ENCODE measurements at places on chromosomes 16 and 17. TPM values are rescaled to one million over a fixed set of nuclear protein-coding genes. Genes with fewer than 3 reads are reported as not detected.

DNA sequence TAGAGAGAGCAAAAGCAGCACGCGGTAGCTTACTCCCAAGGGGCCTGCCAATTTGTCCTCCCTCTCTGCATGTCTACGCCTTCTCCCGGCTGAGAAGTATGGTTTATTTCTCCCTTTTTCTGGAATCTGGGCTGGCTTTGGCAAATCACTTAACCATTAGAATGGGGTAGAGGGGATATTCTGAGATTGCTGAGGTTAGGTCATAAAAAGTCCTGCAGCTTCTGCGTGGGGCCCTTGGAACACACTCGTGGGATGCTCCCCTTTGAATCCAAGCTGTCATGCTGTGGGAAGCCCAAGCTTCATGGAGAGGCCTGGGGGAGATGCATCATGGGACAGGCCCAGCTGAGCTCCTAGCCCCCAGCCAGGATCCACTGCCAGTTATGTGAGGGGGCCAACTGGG lies 403.6 kb upstream of the MAF start:
- no peak for DNase-seq

DNA sequence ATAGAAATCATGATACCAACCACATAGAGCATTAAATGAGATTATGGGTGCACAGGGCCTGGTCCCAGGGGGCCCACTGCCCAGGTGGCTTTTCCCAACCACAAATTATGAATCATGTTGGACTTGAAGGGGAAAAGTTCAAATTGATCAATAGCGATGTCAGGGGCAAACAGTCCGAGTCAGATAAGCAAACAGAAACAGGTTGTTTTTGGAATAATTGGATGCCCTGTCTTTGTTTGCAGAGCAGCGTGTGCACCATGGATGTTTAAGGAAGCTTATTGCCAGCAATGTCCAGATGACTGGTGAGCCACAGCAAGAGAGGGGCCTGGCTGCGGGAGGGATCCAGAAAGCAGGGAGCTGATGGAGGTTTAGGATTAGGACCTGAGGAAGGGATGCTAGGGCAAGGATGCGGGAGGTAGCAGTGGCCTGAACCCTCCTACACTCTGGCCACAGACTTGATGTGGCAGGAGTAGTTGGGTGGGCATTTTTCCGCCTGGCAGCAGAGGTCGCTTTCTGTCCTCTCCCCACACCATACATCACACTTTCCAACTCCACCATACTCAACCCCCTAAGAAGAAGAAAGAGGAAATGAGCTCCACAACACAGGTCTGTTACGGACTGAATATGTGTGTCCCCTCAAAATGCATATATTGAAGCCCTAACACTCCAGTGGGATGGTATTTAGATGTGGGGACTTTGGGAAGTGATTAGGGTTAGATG lies 266.4 kb upstream of the RPL38 start:
- no peak for DNase-seq

CTDNEP1 gene
- 78.9 TPM for total RNA-seq

- DNase-seq = no peak
These were observed 112.6 kb downstream of the SHISA6 start for GRCh38 chr17:11353601-11354000.

KRT16 gene
- 519 TPM for total RNA-seq

- no peak for DNase-seq
These were observed 15.8 kb downstream of the PPM1D start for GRCh38 chr17:60615840-60616239.

DNA sequence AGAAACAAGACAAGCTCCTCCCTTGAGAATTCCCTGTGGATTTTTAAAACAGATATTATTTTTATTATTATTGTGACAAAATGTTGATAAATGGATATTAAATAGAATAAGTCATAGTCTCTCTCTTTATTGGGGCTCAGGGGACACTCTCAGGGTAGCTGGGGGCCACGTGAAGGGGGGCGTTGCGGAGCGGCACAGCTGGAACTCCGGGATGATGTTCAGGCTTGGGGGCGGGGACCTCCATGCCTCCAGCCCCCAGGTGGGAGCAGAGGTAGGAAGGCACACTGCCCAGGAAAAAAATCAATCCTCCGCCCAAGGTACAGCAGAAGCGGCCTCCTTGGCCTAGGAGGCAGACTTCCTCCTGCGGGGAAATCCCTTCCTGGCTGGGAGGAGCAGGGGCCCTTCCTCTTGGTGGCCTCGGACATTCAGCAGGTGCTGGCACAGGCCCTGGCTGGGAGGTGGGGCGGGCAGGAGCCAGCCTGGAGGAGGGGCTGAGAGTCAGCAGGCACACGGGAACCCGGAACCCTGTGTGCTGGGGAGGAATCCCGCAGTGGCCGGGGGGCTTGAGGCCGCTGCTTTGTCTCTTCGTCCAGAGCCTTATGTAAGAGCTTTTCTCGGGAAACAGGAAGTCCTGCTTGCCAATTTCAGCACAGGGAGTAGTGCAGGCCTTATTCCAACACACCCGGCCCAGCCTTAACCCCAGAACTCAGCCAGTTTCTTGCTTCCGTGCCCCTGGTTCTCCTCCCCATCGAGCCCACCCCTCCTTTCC lies 591 bp upstream of the TNFSF13 start:
- peak; percentile 94 for DNase-seq

CCL5 gene
- 1.4 TPM for total RNA-seq

- no peak for DNase-seq
These were observed 36.9 kb upstream of the WSB1 start for GRCh38 chr17:27257031-27257357.

DNA sequence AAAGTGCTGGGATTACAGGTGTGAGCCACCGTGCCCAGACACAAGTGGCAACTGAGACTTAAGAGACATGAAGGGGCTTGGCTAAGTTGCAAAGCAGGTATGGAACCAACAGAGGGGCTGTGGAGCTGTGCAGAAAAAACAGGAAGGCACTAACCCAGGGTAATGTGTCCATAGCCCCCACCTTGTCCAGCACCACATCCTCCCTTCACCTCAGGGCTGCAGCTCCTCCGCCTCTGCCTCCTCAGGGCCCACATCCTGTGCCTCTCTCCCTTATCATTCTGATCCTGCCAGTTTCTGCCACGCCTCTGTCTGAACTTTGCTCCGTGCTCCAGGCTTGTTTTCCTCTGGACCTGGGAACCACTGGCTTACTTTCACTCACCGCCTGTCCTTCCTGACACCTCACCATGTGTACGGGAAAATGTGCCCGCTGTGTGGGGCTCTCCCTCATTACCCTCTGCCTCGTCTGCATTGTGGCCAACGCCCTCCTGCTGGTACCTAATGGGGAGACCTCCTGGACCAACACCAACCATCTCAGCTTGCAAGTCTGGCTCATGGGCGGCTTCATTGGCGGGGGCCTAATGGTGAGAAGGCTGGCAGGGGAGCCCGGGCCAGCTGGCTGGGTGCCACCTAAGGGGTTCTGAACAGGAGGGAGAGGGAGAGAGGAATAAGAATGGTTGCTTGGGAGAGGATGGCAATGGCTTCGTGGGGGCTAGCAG lies at the start of gene TM4SF5:
Gene TM4SF5 (plus strand): TSS at position 368 of the 716 bp plus-strand sequence. CDS start 37 bp downstream, at position 405.
- no peak for DNase-seq

DNA sequence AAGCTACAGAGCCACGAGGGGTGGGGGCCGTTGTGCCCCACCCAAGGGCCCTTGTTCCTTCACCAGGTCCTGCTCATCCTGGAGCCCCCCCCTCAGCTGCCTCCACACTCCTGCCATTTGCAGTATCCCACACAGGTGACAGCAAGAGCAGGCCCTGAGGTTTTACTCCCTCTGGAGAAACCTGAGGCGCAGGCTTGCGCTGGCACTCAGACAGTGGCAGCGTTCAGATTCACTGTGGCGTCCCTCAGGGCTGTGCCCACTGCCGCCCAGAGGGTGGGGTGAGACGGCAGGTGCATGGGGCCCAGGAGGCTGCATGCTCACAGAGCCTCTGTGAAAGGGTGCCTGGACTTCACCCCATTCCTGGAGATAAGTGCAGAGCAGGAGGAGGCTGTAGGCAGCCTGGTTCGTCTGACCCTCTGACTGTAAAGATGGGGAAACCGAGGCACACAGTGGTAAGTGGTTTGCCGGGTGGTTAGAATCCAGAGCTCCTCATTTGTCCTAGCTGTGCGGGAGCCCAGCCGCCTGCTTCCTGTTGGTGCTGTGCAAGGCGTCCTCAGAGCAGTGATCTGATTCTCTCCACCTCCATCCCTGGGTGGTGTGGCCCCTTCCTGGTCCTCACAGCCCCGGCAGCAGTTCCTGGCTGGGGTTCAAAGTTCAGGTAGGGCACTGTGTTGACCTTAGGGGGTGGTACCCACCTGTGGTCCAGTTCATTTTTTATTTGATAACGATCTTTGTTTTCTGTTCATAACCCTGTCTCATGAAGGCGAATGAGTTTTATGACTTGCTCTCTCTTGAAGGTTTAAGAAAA lies 1.6 kb downstream of the SPIRE2 start:
- no peak for DNase-seq

GRCh38 chr17:58231641-58232040 lies 6.7 kb upstream of the LPO start:
- no peak for DNase-seq

- no peak for DNase-seq
These were observed 190.7 kb upstream of the KCNJ16 start for GRCh38 chr17:69884356-69884755.

- no peak for DNase-seq
These were observed 102.8 kb upstream of the AXIN2 start for GRCh38 chr17:65664266-65664665.

GRCh38 chr17:14011740-14012405 lies 57.4 kb upstream of the COX10 start:
- DNase-seq = no peak

DNA sequence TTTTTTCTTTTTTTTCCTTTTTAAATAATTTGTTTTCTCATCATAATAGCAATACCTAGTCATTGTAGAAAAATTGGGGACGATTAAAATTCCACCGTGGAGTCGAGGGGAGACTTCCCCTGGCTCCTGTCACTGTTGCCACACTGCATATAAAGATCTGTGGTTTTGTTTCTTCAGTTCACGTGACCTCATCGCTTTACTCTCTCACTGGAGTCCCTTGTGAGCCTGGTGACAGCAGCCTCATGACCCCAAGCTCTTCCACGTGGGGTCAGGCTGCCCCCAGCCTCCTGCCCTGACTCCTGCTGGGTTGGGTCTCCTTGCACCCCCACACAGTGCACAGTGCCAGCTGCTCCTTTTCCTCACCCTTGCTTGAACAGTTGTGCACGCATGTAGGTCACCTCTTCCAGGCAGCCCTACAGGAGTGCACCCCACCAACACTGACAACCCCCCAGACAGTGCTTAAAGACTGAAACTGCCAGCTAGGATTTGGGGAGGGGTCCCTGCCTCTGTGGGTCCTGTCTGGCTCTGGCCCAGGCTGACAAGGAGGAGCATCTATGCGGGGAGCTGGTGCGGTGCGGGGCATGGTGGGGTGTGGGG lies 7.3 kb upstream of the METRNL start:
- DNase-seq = no peak

- no peak for DNase-seq
These were observed 43.9 kb upstream of the TEX2 start for GRCh38 chr17:64306850-64307463.

AXIN2 gene
- total RNA-seq = 14.8 TPM

DNA sequence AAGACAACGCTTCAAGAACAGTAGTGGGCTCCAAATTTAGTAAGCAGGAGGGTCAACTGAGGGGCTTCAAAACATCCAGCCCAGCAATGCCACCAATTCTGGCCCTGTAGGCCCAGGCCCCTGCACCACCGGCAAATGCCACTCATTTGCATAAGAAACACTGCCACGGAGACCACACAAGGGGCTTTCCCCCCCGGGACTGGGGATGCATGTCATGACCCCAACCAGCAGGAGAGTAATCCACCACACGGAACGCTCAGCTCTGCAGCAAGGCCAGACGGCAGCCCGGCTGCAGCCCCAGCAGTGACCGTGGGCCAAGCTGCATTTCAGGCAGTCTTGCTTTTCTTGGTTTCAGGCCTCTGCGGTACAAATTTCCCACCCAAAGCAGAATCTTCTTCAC lies 14.1 kb downstream of the TMEM11 start:
- no peak for DNase-seq

DNA sequence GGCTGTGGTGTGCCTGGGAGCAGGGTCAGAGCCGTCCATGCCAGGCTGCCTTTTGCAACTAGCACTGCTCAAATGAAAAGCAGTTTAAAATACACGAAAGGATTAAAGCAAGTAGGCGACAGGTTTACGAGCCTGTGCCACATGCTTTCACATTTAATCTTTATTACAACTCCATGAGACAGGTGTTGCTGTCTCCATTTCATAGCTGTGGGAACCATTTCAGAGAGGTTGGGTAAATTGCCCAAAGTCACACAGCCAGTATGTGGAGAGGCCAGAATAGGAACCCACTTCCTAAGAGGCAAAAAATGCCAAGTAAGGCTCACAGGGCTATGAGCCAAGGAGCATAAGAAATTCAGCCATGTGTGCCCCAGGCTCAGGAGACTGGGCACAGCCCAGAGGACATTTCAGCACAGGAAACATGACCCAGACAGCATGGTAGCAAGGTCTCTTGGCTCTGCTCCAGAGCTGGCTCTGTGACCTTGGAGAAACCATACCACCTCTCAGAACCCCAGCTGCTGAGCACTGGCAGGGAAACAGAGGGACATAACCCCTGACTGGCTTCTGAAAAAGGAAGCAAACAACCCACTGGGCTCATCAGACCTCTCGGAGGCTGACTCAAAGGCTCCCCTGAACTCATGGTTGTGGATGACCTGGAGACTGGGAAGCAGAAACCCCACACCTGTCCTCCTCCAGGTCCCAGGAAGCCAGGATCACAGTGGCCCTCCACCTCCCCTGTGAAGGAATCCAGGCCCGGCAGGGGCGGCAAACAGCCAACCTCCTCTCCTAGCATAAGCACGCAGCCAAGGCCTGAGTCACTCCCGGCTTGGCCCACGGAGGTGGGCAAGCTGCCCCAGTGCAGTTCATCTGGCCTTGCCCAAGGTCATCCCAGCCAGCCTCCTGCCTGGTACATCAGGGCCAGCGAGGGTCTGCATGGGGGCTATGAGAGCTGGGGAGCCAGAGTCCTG lies 40.3 kb upstream of the MRPS23 start:
- DNase-seq = peak; percentile 87

- DNase-seq = no peak
These were observed 11.5 kb downstream of the TAC4 start for GRCh38 chr17:49836111-49837030.

Measured in suprapubic skin (tissue), 4 donors.